ENCODE measurements at places on chromosomes 12 and 14.

DNA sequence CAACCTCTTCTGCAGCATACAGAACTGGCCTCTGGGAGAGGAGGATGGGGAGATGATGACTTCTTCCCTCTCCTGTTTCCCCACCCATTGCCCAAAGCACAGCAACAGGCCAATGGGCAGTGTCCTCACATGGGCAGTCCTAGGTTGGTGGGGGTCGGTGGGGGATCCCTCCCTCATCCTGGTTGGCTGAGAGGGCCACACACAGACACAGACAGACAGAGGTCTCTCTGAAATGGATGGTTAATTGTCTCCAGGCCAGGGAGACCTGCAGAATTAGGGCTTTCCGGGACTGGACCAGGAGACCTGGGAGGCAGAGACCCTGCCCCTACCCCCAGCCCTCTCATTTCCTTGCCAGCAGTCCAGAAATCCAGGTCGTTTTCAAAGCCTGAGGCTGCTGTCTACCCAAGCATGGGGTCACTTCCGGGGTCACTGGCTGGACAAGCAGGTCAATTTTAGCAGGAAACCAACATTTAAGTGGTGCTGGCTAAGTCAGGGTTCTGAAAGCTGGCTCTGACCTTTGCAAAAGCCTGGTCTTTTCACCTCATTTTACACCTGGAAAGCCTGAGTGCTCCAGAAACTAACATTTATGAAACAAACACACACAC, 48.6 kb upstream of the TBX3 start:
- DNase-seq: no peak

DNA sequence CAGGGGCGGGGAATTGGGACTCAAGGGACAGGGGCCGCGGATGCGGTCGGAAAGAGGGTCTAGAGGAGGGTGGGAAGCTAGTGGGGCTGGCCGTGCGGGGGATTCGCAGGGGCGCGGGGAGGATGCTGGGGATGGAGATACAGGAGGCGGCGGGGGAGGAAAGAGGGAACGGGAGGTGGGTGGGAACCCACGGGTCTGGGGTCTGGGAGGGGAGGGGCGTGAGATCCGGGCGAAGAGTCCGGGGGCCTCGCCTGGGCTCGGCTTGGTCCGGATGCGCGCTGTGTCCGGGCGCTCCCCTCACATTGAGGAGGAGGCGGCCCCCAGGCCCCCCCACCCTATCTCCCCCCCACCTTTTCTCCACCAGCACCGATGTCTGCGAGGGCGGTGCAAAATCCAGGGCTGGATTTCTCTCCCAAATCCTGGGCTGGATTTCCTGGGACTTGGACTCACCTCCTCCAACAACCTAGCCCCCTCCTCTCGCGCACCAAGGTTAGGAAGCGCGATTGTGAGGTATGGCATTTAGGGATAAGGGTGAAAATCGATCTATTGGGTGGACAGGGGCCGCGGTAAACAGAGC, at the start of gene AGAP2:
AGAP2 (minus strand) TSS at position 82 of the 577 bp plus-strand sequence. CDS start 496 bp downstream, outside the sequence.
- no peak for DNase-seq

GRCh38 chr14:28242895-28243294, 523.7 kb upstream of the FOXG1 start:
- DNase-seq: no peak

DNA sequence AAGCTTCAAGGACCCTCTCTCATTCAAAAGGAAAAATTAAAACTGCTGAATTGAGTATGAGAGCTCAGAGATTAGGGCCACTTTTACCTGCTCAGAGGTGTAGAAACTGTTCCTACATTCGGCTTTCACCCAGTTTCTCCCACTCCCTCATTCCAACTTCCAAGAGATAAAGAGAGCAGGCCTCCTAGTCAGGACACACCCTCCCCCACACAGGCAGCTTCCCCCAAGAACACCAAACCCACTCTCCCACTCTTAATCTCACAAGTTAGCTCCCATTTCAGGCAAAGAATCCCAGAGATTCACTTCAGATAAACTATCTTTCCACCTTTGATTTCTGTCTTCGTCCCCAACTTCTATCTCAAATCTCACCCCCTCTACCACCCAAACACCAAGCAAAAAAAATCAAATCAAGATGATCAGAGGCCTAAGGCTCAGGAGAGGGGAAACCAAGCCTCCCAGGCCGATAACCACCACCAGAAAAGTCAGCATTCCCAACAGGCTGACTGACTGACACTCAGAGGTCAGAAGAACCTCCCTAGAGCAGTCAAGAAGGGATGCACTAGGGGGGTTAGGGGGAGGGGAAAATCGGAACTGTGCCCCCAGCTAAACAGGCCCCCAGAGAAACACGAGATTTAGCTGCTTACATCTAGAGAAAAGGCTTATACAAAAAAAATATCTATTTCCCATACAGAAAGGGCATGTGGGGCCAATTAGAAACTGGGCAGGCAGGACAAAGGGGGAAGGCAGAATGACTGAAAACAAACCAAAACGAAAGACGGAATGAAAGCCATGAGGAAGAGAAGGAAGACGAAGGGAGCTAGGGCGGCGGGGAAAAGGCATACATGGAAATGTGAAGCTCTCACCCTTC, 13.2 kb upstream of the CDH24 start:
- peak; percentile 58 for DNase-seq

All from RKO (cell line).